Naive thymus-derived CD4-positive, alpha-beta T cell (primary cell): ENCODE measurements at places on chromosomes 1 and 21.

GRCh38 chr1:53625766-53626520 is 113.0 kb downstream of the GLIS1 start:
- no peak overlapping the region for H3K27ac ChIP-seq
- no peaks in the 10 kb centered on the region for H3K27me3 ChIP-seq
- H3K4me1 ChIP-seq = no peaks in the 10 kb centered on the region
- no peaks in the 10 kb centered on the region for H3K36me3 ChIP-seq

DNA sequence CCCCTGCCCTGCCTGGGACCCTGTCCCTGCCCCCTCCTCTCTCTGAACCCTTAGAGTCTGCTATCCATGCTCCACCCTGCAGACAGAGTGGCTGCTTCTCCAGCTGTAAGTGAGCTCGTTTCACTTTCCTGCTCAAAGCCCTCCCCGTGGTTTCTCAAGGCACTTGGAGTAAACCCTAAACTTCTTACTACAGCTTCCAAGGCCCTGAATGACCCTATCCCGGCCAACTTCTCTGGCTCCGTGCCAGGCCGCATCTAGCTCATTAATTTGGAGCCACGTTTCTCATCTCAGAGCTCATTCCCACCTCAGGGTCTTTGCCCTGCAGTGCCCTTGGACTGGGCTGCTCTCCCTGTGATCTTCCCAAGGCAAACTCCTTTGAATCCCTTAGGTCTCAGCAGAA is 235.1 kb upstream of the RUNX1 start:
- DNase-seq = no peak
- no peaks in the 10 kb centered on the region for H3K27me3 ChIP-seq
- H3K4me1 ChIP-seq = no peaks in the 10 kb centered on the region
- no peak overlapping the region for H3K4me3 ChIP-seq
- H3K36me3 ChIP-seq = no peaks in the 10 kb centered on the region

DNA sequence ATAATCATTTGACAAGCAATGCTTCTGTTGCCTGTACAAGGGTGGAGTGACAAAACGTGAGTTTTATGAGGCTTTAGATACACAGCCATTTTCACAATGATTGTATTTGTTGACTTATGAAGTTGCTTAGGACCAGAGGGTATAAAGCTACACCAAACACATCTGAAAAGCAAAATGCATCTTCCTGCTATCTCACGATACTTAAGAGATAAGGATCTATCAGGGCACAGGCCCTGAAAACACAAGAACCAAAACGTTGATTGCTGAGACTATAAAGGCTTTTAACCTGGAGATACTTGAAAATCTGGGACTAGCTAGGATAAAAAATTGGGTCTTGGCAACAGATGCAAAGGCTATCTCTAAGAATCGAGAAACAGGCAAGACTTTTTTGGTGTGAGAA is 115.7 kb downstream of the SLC5A9 start:
- H3K27me3 ChIP-seq = no peaks in the 10 kb centered on the region
- DNase-seq = no peak
- H3K27ac ChIP-seq = no peak overlapping the region

GRCh38 chr1:28236656-28237322 is 865 bp downstream of the ATP5IF1 start:
- H3K36me3 ChIP-seq = peaks cover 15% of the 10 kb centered on the region
- peak overlapping the region; percentile 95 for H3K4me3 ChIP-seq
- H3K27ac ChIP-seq = peak overlapping the region; percentile 87

DNA sequence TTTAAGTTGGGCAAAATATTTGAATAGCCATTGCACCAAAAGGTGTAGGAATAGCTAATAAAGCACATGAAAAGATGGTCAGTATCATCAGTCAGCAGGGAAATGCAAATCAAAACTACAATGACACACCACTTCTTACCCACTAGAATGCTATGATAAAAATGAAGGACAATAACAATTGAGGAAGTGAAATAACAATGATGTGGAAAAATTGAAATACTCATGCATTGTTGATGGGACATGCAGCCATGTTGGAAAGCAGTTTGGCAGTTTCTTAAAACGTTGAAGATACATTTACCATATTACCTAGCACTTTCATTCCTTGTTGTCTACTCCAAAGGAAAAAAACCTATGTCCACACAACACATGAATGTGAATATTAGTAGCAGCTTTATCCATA is 28.4 kb downstream of the HSD3B1 start:
- DNase-seq = no peak
- no peak overlapping the region for H3K27ac ChIP-seq
- H3K36me3 ChIP-seq = no peaks in the 10 kb centered on the region
- no peaks in the 10 kb centered on the region for H3K27me3 ChIP-seq
